ENCODE measurements at places on chromosomes 6 and 20. TPM values are rescaled to one million over a fixed set of nuclear protein-coding genes. Genes with fewer than 3 reads are reported as not detected.

CST5 gene
- total RNA-seq = not detected

LYRM4 gene
- total RNA-seq = 30.1 TPM

NNAT gene
- 0.45 TPM for total RNA-seq

DNA sequence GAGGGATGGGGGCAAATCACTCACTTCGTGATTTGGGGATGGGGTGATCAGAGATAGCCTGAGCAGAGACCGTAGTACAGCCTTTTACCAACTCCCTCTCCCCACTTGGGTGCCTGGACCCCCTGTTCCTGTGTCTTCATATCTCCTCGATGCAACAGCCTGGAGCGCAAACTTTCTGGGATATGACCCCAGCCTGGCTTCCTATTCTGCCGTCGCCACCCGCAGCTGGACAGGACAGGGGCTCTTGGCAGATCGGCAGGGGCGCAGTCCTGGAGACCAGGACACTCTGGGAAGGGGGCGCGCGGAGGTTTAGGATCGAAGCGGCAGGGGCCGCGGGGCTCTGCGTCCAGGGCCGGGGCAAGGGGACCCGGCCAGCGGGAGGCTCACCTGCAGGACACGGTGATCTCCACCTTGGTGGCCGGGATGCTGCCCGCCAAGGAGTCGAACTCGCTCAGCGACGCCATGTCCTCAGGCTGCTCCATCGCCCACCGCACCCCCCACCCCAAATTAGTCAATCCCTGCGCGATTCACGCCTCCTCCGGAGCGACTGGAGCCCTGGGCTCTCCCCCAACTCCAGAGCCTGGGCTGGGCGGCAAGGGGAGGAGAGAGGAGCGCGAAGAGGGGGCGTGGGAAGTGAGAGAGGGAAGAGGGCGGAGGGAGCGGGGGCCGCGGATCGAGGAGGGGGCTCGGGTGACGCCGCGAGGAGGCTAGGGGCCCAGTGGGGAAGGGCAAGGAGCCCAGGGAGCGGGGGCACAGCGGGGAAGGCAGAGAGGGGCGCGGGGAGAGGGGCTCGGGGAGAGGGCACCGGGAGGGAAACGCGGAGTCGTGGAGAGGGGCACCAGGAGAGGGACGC is at the start of gene CPNE5:
Gene CPNE5 (minus strand): TSS at position 549 of the 853 bp plus-strand sequence. CDS start 67 bp downstream, at position 482.
- DNase-seq = no peak

GRCh38 chr6:19159089-19159488 is 678.1 kb upstream of the ID4 start:
- no peak for DNase-seq

- DNase-seq = no peak
Observed at GRCh38 chr6:148548065-148548748, 198.6 kb upstream of the UST start.

DNA sequence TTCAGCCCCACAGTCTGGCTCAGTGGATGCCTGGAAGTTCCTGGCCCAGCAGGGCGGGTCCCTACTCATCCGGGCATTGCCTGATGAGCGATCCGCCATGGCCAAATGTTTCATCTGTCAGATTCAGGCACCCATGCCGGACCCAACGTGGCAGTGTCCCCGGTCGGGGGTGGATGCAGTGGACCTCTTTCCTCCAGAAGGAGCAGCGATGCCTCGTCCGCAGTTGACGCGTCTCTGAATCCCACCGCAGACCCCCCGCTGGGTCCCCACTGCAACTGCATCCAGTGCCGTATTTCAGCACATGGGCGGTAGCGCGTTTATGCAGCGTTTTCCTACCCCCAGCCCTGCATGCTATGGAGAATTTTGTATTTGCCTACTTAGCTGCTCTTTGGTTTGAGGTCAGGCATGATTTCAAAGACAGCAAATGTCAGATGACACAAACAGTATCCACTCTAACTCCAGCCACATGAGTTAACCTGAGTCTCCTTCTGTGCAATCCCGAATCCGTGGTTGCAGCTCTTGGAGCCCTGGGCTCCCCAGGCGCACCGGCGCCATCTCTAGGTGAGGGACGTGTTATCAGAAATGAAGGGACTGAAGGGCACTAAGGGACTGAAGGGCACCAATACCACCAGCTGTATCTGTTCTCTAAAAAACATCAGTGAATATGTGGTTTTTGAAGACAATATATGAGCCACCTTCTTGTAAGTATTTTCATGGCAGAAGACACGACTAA is 72.6 kb upstream of the THBS2 start:
- no peak for DNase-seq

- no peak for DNase-seq
Observed at GRCh38 chr6:125480571-125480970, 178.8 kb upstream of the HDDC2 start.

- DNase-seq = no peak
Observed at GRCh38 chr20:39259010-39259803, 297.1 kb downstream of the DHX35 start.

DNA sequence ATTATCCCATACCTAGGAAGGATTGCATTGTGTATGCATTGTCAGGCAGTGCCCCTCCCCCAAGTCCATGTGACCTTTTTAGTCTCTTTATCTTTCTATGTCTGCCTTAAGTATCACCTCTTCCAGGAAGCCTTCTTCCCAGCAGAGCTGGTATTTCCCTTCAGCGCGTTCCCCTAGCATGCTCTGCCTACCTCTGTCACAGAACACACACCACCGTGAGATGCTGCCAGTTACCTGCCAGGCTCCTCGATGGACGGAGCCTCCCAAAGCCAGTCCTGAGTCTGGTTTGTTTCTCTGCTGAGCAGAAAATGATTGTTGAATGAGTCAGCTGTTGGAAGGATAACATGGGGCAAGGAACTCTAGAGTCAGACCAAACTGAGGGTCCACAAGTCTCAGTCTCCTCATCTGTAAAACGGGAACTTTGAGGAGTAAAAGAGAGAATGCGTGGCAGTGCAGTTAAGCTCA is 11.3 kb upstream of the ZNF335 start:
- no peak for DNase-seq
